ENCODE measurements at places on chromosomes 2 and 18.

- no peak for DNase-seq
These were observed 91.9 kb downstream of the RTP5 start for GRCh38 chr2:241961454-241961853.

DNA sequence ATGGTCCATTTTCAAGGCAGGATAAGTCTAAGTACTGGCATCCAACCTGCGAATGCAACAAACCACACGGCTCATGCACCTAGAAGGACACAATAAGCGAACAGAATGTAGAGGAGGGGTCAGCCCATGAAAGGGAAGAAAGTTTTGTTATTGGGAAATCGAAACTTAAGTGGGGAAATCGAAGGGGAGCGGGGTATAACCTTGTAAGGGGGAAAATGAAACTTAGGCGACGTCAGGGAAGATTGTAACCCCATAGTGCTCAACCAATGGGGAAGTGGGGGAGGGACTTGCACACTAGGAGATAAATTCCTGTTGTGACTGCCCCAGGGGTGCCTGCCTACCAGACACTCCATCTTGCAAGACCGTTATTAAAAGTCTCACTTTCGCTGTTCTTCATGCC is 15.6 kb upstream of the OTOF start:
- DNase-seq, result no peak

GRCh38 chr2:198186257-198186656 is 381.9 kb downstream of the PLCL1 start:
- no peak for DNase-seq

DNA sequence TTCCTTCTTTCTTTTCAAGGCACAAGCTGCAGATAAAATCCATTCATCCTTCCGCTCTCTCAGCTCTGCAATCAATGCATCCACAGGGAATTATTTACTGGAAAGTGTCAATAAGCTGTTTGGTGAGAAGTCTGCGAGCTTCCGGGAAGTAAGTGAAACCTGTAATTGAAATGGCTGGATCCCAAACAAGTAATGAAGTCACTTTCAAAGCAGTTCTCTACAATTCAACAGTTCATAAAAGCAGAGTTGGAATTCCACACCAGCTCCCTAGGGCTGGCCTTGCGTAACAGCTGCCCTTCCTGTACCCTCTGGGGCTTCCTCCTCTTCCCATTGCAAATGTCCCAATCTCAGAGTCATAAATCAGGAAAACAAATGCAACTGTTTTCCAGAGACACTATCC is 9.6 kb downstream of the SERPINB2 start:
- no peak for DNase-seq

DNA sequence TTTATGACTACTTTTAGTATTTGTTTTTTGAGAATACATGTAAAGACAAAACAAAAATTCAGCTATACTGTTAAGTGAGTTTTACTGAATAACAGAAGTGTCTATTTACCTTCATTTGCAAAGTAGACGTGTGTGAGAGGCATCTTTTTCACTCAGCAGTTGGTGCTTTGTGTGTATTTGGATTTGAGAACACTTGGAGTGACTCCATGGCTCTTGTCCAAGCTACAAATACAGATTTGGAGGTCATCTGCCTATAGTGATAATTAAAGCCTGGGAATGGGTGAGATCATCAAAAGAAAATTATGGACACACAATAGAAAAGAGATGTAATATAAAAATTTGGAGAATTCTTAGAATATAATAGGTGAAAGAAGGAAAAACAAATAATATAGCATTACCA is 6.2 kb downstream of the NAB1 start:
- DNase-seq, result no peak

GRCh38 chr2:59184276-59185020 is 943.3 kb upstream of the FANCL start:
- no peak for DNase-seq

DNA sequence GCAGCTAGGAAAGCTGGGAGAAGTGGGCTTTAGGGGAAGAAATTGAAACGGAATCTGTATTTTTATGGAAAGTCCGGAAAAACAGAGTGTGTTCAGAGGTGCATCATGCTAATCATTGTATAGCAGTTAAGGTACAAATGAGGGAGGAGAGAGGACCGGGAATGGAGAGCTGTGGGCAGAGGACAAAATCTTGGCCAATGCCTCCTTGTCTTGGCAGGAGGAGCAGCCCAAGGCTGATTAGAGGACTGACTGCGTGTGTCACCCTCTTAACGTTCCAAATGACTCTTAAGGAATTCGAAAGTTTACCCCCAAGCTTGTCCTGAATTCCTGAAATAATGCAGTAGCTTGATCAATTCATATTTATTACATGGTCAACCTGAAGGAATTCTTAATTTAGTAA is 81.0 kb downstream of the ZNF236 start:
- DNase-seq, result no peak

- DNase-seq, result no peak
These were observed 106.4 kb upstream of the SERTAD2 start for GRCh38 chr2:64760128-64760527.

DNA sequence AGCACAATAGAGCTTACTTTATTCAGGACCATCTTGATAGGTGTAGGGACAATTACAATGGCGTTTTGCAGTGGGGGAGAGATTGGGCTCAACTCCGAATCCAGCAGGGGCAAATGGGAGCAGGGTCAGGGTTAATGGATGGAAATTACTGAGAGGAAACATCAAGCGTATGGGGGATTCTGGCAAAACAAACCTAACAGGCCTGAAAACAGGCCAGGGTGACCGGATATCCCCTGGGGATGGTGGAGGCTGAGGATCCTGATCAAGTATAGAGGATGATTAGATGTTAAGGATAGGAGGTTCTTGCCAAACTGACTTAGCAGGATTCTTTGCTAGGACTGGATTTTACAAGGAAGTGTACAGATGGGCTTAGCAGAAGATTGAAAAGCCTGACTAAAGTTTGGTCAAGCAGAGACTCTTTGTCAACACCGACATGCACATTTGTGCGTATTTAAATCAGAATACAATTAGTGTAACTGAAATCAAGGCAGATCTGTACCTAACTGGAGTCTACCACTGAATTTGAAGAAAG is 54.5 kb upstream of the GPR45 start:
- no peak for DNase-seq

GRCh38 chr2:234426616-234427015 is 70.3 kb downstream of the ARL4C start:
- no peak for DNase-seq

- no peak for DNase-seq
These were observed 1.5 kb downstream of the ROCK1 start for GRCh38 chr18:21109936-21110712.

- DNase-seq, result no peak
These were observed 6.7 kb downstream of the SFTPB start for GRCh38 chr2:85661139-85661858.

DNA sequence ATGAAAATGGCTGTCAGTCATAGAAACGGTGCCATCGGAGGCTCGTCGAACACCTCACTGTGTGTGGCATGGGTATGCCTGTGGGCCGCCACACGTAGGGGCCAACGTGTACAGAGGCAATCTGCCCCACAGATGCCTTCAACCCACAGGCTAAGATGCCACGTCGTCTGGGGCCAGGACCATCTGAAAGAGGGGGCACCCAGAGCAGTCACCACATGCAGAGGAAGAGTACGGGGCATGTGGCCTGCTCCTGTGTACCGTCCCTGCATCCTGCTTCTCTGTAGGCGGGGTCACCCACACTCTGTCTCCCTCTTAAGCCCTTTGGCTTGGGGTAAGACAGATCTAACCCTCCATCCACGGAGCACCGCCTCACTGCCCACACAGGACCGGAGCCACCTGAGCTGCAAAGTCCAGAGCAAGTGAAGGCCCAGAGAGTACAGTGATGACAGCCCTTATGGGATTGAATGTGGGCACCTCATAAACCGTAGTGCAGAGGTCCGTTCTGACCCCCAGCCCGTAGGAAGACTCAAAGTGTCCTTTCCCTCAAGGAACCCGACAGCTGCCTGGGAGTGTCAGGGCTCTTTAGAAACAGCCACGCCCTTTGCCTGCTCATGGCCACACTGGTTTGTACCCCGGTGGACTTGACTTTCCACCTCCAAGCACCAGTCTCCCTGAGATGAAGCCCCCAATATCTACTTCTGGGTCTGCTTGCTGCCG is 66.2 kb downstream of the TWIST2 start:
- no peak for DNase-seq

- DNase-seq, result no peak
These were observed 1044.1 kb upstream of the ZEB2 start for GRCh38 chr2:145563741-145564615.

- no peak for DNase-seq
These were observed 119.5 kb downstream of the LIPG start for GRCh38 chr18:49681387-49681786.

DNA sequence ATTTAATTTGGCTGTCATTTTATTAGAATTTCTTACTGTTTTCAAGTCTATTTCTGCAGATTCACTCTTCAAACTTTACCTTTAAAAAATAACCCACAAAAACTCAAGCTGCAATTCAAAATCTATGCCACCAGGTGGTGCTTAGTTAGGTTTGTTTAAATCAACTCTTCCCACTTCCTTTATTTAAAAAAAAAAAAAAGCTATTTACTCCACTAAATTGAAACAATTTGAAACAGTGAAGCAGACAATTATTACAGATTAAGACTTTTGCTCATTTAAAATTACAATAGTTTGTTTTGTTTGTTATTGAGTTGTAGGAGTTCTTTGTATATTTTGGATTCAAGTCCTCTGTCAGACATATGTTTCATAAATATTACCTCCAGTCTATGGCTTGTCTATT is 300.0 kb downstream of the PDE11A start:
- no peak for DNase-seq

DNA sequence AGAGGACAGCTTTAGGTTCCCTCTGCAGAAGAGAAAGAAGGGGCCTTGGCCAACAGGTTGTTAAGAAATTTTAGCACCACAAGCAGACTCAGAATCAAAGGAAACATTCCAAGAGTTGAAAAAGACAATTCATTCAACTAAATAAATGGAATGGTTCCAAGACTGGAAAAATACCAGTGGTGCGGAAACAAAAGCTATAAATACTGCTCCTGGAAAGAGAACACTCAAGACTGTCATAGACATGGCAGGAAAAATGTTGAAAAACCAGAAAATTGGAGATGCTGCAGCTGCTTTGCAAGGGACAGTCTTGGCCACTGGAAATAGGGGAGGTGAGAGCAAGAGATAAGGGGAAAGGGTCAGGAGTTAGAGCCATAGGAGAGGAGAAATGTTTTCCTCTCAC is 312.7 kb upstream of the CYRIA start:
- no peak for DNase-seq

- no peak for DNase-seq
These were observed 141.0 kb downstream of the ARL4C start for GRCh38 chr2:234355808-234356365.

- no peak for DNase-seq
These were observed 10.4 kb upstream of the KCNE4 start for GRCh38 chr2:223041527-223042109.

DNA sequence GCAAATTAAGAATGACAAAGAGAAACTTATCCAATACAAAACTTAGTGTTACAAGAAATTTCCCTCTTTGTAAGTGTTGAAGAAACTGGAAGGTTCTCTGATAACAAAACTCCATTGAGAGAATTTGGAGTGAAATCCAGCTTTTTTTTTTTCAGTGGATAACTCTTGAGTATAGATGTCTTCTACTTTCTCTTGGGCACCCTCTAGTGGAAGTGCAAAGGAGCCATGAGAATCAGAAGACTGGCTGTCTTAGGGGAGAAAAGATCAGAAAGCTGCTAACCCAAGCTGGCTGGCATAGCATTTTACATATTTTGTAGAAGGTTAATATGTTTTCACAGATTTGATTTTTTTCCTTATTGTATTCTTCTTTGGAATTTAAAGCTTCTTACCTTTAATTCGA is 138.8 kb upstream of the SATB2 start:
- DNase-seq, result no peak

DNA sequence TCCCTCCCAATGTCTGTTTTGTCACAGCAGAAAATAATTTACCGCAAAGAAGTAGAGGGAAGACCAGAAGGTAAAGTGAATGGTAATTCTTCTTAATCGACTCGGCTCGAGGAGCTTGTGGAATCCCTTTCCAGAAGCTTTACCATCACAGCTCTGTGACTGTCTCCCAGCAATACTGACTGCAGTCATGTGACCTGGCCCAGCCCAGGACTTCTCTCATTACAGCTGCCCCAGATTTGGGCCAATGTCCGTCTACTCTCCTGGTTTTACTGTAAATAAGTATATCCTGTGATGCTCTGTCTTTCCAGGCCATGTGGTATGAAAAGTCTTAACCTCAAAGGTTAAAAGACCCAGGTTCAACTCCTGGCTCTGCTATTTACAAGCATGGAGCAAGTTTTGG is 18.9 kb upstream of the ELOA2 start:
- no peak for DNase-seq

DNA sequence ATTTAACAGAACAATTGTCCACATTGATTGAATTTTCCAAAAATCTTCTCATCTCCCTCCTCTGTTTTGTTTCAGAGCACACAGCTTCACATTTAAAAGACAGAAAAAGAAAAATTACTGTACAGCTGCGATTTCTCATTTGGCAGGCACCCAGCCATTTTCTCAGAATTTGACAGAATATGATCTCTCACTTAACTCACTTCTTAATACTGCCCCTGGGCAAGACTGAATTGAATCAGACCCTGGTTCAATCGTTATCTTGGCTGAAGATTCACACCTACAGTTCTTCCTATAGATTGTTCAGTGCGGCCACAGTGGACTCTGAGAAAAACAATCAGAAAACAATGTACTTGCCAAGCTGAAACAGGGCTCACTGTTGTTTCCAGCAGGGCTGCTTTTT is 90.2 kb upstream of the LHCGR start:
- DNase-seq, result no peak

DNA sequence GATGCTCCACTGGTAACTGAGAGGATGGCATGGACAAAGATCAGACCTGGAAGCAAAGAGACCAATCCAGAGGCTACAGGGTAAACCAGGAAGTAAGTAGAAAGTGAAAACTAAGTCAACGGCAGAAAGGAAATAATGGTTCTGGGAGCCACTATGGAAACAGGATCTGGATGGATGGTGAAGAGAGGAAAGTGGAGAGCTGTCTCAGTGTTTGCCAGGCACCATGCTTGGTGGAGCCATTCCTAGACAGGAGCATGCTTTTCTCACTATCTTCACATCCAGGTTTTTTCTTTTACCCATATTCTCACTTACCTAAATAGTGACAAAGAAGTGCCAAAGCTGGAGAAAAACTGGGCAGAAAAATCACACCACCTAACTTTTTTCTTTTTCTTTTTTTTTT is 22.2 kb downstream of the ZNF521 start:
- DNase-seq, result no peak

GRCh38 chr2:102064679-102065674 is 73.2 kb downstream of the IL1R2 start:
- no peak for DNase-seq

GRCh38 chr2:102606353-102606752 is 13.0 kb upstream of the SLC9A2 start:
- DNase-seq, result no peak

GRCh38 chr18:7358989-7359726 is 128.3 kb downstream of the LRRC30 start:
- no peak for DNase-seq

DNA sequence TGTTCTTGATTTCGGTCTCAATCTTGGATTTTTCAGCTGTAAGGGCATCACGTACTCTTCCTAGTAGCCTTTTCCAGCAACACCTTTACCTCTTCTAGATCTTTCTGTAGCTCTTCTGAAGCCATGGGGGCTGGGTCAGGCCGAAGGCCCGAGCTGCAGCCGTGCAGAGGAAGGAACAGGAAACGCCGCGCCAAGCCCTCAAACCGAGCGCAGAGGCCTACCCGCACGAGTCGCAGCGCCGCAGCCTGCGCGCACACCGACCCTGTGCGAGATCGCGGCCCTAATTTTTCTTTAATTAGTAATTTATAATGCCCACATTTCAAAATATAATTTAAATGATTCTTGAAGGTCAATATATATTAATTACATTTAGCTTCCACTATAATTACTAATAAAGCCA is 483.8 kb downstream of the NUP35 start:
- DNase-seq, result no peak

GRCh38 chr2:43155851-43156411 is 70.5 kb downstream of the ZFP36L2 start:
- no peak for DNase-seq

Data from stimulated activated CD8-positive, alpha-beta memory T cell treated with anti-CD3 and anti-CD28 coated beads, Interleukin-4, amount 100 ng/mL, for 1 hour (primary cell).